Inflammatory macrophage treated with lipopolysaccharide for 4 hours (primary cell): ENCODE measurements at places on chromosomes 11 and 22.

DNA sequence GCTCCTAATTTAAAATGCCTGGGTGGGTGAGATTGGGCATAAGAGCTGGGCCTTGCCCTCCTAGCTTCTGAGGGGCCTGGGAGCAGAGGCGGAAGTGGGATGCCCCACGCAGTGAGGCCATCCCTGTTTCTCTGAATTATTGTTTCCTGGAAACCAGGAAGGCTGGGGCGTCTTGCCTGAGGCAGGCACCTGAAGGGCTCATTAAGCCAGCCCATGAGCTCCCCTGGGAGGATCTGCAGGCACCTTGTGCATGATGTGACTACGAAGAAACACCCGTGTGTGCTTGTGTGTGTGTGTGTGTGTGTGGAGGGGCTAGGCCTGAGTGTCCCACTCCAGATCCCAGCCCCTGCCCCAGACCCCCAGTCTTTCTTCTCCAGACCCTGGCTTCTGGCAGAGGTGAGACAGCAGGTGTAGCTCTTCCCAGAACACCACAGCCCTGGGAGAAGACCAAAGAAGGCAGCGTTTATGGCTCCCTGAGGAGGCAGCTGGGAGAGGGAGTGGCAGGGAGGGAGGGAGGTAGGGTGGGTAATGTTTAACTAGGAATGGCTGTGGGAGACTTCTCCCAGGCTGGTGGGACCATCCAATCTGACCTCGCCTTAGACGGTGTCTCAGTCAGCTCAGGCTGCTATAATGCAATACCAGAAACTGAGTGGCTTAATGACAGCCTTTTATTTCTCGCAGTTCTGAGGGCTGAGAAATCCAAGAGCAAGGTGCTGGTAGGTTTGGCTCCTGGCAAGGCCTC is 2.1 kb upstream of the BATF2 start:
- DNase-seq, result no peak

DNA sequence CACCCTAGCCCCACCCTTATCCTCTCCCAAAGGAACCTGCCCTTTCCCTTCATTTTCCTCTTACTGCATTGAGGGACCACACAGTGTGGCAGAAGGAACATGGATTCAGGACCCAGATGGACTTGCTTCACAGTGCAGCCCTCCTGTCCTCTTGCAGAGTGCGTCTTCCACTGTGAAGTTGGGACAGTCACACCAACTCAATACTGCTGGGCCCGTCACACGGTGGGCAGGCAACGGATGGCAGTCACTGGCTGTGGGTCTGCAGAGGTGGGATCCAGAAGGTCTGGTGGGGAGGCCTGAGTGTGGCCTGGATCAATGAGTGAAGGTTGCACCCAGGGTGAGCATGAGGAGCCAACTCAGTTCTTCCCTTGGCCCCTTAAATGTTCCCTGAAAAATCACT is 129.9 kb upstream of the B3GAT1 start:
- DNase-seq, result no peak

DNA sequence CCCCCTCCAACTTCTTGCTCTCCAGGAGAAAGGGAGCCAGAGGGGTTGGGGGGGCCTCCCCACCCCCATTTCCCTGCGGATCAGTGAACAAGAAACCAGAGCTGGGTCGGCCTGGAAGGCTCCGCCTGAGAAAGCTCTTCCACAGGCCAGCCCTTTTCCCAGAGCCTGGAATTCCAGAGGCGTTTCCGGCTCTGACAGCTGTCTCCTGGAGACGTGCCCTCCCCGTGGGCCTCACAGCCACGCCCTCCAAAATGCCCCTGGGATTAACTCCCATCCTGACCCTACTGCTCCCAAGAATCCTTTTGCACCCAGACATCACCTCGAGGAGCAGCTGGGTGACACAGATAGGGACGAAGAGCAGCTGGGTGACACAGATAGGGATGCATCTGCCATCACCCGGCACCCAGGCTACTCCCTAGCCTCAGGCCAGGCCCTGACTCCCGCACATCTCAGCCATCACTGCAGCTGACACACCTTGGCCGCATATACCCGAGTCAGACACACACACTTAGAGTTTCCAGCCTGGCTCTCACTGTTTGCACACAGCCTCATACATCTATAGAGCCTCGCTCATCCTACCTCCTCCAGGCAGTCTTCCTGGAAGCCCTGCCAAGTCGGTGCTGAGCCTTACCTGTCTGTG is 7.6 kb upstream of the CDC42EP1 start:
- no peak for DNase-seq

GRCh38 chr11:36454941-36455631 is 55.0 kb downstream of the TRAF6 start:
- DNase-seq, result no peak

- DNase-seq, result no peak
Measured at GRCh38 chr11:45593992-45594391, 71.4 kb downstream of the CHST1 start.

DNA sequence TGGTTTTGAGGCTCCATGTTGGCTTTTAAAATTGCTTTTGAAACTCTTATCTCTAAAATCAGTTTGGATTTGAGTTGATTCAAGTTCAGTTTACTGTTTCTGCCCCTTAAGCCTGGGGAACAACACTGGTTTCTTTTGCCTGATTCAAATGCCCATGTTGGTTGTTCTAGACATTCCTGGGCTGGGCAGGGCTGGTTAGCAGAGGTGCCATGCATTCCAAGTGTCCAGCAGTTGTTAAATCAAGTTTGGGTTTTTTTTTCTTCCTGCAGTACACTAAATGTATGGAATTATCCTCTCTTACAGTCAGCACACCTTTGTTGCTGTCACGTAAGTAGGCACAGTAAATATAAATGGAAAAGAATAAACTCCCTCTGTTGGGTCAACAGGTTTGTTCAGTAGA is 67.2 kb upstream of the MTMR2 start:
- no peak for DNase-seq

DNA sequence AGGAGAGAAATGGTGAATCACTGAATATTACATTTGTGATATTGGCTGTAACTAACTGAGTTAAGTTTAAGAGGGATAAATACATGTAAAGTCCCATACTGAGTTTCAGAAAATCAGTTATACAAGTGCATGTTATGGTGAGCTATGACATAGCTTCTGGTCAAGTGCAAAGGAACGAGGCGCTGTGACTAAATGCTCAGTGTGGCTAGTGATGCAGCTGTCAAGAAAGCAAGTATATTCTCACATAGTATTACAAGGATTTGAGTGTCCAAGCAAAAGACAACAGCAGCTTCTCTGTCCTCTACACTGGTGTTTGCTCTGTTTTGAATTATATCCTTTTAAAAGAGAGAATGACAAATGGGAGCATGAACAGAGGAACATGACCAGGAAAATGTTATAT is 40.1 kb downstream of the CSRP3 start:
- no peak for DNase-seq

DNA sequence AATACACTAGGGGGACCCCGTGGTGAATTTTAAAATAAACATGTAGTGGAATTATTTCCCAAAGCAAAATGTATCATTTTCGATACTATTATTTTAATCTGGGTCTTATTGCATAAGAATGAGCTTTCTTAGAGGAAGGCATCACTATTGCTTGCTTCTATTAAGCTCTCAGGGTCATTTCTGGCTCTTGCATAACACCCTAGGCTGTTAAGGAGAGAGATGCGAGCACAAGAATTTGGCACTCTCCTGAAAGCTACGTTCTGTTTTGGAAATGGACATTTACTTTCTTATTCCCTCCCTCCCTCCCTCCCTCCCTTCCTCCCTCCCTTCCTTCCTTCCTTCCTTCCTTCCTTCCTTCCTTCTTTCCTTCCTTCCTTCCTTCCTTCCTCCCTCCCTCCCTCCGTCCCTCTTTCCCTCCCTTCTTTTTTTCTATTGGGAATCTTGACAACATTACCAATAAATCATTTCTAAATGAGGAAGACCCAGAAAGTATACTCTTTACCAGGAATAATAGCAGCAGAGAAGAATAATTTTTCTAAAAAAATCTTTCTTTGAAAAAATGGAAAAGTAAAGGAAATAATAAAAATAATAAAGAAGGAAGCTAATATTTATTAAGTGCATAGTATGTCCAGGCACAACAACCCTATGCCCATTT is 83.6 kb upstream of the BDNF start:
- DNase-seq, result no peak

DNA sequence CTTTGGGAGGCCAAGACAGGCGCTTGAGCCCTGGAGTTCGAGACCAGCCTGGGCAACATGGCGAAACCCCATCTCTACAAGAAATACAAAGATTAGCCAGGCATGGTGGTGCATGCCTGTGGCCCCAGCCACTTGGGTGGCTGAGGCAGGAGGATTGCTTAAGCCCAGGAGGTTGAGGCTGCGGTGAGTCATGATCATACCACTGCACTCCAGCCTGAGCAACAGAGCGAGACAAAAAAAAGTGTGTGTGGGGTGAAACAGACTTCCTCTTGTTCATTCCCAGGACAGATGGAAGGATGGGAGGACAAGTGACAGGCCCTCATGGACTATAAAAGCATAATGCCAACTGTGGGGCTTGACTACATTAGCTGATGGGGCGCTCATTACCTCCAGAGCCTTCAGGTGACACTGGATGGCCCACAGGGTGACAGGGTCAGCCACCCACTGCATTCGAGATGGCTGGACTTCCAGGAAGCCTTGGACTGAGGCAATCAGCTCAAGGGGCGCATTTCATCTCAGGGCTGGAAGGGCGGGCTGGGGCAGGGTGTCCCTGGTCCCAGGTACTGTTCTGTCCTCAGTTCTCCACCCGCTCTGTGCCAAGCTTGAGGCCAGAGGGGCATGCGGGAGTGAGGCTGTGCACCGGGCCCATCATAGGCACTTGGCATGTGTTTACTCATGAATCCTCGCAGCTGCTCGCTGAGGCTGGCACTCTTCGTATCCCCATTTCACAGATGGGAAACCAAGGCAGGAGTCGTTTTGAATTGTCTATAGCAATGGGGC is 12.5 kb downstream of the NPTXR start:
- DNase-seq, result peak; percentile 90

- no peak for DNase-seq
Measured at GRCh38 chr11:9840460-9841004, 176.7 kb downstream of the SWAP70 start.

DNA sequence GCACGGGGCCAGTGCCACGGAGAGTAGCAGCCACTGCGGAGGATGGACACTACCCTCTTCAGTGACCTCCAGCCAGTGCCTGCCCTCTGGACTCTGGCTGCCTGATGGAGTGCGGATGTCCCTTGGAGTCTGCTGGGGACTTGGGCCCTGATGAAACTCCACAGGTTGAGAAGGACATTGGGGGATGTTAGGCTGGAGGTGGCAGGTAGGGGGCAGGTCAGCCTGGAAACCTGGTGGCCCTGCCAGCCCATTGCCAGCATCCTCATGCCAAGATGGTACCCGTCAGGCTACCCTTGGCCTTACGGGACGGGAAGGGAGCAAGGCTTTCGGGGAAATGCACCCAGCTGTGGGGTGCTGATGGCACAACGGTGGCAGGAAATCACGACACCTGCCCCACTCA is 4.0 kb downstream of the CABP7 start:
- DNase-seq, result no peak

DNA sequence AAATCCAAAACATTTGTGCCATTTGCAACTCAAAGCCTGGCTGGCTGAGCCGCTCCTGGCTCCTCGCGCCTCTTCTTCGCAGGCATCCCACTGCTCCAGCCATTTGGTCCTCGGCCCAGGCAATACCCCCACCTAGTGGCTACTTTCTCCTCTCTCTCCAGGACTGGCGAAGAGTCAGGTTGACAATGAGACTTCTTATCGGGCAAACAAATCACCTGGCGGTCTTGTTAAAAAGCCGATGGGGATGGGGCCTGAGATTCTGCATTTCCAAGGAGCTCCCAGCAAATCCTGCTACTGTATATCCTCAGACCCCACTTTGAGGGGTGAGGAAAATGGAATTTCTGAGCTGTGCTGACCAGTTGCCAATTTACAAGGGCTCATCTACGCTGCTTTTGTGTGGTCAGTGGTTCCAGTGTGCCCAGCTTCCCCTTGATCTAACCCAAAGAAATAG is 89.0 kb downstream of the ISX start:
- peak; percentile 15 for DNase-seq
